ENCODE measurements at places on chromosomes 4 and X.

GRCh38 chrX:118724365-118724764 is 3.0 kb upstream of the IL13RA1 start:
- DNase-seq, result no peak

DNA sequence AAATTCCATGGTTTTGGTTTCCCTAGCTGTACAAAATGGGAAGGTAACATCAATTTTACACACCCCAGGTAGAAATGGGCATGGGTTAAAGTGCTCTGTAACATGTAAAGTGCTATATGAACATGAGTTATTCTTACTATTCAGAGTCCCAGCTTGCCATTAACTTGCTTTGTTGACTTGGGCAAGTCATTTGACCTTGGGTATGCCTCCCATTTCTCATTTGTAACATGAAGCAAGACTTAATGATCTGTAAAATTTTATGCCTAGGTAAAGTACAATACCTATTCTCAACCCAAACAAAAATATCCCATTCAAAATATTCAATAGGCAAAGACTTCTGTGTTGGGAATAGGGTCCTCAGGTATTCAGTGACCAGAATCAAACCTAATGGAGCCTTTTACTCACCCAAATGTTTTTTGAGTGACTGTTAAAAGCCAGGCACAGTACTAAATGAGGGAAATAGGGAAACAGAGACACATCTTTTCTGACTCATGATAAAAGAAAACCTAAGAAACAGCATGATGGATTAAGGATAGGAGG is 126.6 kb downstream of the SH3RF1 start:
- no peak for DNase-seq

DNA sequence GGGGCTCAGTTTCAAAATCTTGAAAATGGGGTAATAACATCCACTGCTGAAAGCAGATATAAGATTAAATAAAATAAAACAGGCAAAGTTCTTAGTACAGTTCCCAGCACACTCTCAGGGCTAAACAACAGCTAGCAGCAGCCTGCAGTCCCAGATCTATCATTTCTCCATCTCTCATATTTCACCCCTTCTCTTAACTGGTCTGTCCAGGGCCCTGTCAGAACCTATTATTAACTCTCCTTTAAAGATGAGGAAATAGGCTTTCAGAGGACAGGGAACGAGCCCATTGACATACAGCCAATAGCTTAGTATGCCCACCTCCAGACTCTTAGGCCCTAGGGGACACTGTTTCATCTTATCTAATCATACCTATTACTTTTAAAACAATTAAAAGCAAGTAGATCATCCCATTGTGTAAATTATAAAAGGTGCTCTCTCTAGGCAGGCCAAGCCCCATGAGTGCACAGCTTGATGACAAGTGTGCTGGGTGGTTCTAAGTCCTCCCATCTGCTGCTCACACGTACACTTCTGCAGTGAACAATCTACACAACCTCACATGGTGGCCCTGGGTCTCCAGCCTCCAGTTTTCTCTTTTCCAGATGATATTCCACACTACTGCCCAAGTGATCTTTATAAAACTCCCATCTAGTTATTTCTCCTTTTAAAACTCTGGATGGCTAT is 119.0 kb downstream of the APBB2 start:
- no peak for DNase-seq

GRCh38 chrX:134647477-134647877 is 10.8 kb downstream of the PLAC1 start:
- DNase-seq, result no peak

DNA sequence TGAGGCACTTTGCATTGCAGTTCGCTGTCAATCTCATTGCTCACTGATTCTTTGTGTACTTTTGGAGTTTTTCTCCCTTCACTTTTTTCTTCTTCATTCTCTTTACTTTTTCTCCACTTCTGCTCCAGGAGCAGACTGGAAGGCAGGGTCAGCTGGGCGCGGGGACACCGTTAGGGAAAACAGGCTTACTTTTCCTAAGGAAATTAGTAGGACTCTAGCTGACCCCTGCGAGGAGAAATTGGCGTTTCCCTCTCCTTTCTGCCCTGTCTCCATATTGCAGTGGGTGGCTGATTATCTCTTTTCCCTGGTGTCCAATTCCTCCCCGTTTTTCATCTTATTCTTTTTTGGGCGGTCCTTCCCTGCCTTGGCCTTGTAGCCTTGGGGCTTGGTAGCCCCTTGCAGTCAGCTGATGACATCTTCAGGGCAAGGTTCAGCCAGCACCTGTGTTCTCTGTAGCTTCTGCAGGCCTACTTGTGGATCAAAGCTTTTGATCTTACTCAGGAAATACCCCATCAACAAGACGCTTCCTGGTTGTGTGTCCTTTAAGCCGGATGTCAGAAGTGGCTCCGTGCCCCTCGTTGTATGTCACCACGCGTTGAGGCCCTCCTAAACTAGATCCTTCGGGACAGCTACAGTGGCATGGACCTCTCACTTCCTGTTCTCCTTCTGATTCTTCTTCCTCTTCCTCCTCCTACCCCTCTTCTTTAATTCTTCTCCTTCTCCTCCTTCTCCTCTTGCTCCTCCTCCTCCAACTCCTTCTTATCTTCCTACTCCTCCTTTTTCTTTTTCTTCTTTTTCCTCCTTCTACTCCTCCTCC is 36.1 kb downstream of the NBDY start:
- no peak for DNase-seq

DNA sequence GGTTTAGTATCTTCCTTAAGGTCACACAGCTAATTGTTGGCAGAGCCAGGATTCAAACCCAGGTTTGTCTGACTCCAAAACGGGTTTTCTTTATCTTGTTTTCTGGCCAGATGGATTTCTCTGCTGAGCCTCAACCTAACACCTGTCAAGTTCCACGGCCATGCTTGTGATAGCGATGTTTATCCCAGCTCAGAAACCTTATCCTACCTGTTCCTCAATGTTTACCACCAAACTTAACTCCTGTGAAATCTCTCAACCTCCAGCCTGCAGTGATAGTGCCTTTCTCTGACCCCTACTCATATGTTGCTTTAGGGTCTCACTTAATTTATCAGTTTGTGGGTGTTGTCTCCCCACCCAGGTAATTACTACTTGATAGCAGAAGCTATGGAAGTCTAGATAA is 246.0 kb downstream of the DCTD start:
- DNase-seq, result no peak

DNA sequence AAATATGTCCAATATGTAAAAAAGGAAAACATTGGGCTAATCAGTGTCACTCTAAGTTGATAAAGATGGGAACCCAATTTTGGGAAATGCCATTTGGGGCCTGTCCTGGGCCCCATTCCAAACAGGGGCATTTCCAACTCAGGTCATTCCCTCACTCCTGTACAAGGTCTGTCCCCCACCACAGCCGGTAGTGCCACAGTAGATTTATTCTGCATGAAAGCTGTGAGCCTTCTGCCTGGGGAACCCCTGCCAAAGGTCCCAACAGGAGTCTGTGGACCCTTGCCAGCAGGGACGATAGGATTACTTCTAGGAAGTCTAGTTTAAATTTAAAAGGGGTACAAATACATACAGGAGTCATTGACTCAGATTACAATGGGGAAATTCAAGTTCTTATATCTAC is 317.6 kb upstream of the GNPDA2 start:
- DNase-seq, result no peak
